Activated naive CD4-positive, alpha-beta T cell treated with anti-CD3 and anti-CD28 coated beads for 36 hours (primary cell): ENCODE measurements at places on chromosomes 3 and 15. TPM values are rescaled to one million over a fixed set of nuclear protein-coding genes. Genes with fewer than 3 reads are reported as not detected.
A peak's percentile ranks its signal among the peaks of the same experiment; 100 is the strongest.

The SH2D7 gene
- not detected for total RNA-seq

The MEX3B gene
- 0.84 TPM for total RNA-seq

The NR1I2 gene
- total RNA-seq, result 0.88 TPM

The VEPH1 gene
- total RNA-seq, result not detected

The DPH6 gene
- total RNA-seq, result 20.0 TPM

The CLSTN2 gene
- not detected for total RNA-seq

The ATG3 gene
- 49.2 TPM for total RNA-seq

The LRRC2 gene
- not detected for total RNA-seq

The GOLGA6D gene
- total RNA-seq, result not detected

GRCh38 chr3:133901083-133901482 is 5.4 kb upstream of the RAB6B start:
- no peaks in the 10 kb centered on the region for H3K36me3 ChIP-seq
- no peaks in the 10 kb centered on the region for H3K4me1 ChIP-seq
- H3K27me3 ChIP-seq, result peaks cover 22% of the 10 kb centered on the region
- no peak for DNase-seq
- no peak overlapping the region for H3K27ac ChIP-seq
- H3K4me3 ChIP-seq, result no peak overlapping the region

GRCh38 chr15:57477736-57478522 is 101.6 kb downstream of the CGNL1 start:
- H3K4me3 ChIP-seq, result no peak overlapping the region
- H3K27ac ChIP-seq, result no peak overlapping the region
- H3K27me3 ChIP-seq, result peaks cover 19% of the 10 kb centered on the region
- no peaks in the 10 kb centered on the region for H3K36me3 ChIP-seq
- DNase-seq, result no peak

DNA sequence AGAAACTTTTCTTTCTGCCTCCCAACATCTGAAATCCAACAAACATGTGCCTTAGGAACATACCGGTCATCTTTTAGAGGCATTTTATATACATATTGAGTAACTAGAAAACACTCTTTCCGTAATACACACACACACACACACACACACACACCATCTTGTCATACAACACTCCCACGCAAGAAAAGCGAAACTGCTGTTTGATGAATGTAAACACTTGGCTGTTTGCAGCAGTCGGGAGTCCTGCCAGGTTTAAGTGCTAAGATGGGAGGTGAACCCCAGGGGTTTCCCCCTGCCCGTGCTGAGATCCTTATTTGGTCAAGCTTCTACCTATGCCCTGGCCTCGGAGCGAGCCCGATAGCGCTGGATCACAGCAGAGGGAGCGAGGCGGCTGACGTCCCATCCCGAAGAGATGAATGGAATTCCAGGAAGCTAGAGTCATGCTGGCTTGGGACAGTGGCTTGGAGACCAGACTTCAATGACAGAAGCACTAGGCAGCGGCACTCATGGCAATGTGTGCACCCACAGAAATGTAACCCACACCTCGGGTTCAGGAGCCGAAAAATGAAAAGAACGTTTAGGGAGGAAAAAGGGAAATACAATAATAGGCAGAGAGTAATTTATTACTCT is 1.3 kb upstream of the THBS1 start:
- peaks cover 9% of the 10 kb centered on the region for H3K4me1 ChIP-seq
- H3K27ac ChIP-seq, result no peak overlapping the region
- peaks cover 50% of the 10 kb centered on the region for H3K27me3 ChIP-seq
- no peak for DNase-seq
- no peaks in the 10 kb centered on the region for H3K36me3 ChIP-seq

GRCh38 chr3:162936706-162937105 is 1440.1 kb downstream of the OTOL1 start:
- no peaks in the 10 kb centered on the region for H3K36me3 ChIP-seq
- DNase-seq, result no peak
- H3K27ac ChIP-seq, result no peak overlapping the region
- H3K4me1 ChIP-seq, result no peaks in the 10 kb centered on the region

- DNase-seq, result peak; percentile 95
- H3K36me3 ChIP-seq, result peaks cover 30% of the 10 kb centered on the region
- H3K27ac ChIP-seq, result peak overlapping the region; percentile 99
- H3K27me3 ChIP-seq, result no peaks in the 10 kb centered on the region
Measured at GRCh38 chr15:31347067-31347975, 20.7 kb downstream of the KLF13 start.

DNA sequence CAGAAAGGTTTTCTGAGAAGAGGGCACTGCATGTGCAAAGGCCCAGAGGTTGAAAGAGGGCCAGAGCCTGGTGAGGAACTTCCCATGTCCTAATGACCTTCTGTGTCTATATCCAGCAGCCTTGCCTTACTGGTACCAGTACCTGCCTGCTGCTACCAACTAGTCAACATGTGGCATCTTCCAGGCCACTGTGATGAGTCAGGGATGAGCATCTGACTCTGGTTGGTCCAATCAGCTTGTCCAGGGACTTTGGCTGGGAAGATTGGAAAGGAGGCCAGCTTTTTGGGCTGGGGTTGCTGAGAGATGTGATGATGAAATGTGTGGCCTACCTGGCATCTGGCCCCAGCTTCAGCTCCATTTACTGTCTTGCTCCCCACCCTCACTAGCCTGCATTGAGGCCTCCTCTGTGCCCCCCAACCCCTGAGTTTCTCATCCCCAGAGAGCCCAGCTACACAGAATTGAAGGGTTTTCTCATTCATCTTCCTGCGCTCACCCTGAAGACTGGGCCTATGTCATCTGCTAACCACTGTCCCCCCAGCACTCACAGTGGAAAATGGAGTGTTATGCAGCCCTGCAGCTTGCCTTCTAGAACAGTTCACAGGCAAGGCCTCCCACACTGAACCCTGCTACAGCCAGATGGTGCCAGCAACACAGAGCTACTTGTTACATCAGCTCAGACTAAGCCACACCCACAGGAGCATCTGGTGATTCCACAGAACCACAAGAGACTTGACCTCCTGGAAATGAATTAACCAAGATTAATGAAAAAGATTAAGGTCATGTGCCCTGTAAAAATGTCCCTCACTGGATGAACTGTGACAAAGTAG is 1.3 kb upstream of the TWF2 start:
- H3K27me3 ChIP-seq, result no peaks in the 10 kb centered on the region
- peaks cover 43% of the 10 kb centered on the region for H3K36me3 ChIP-seq
- peak overlapping the region; percentile 92 for H3K4me3 ChIP-seq
- DNase-seq, result peak; percentile 87
- H3K27ac ChIP-seq, result peak overlapping the region; percentile 98
- peaks cover 79% of the 10 kb centered on the region for H3K4me1 ChIP-seq

DNA sequence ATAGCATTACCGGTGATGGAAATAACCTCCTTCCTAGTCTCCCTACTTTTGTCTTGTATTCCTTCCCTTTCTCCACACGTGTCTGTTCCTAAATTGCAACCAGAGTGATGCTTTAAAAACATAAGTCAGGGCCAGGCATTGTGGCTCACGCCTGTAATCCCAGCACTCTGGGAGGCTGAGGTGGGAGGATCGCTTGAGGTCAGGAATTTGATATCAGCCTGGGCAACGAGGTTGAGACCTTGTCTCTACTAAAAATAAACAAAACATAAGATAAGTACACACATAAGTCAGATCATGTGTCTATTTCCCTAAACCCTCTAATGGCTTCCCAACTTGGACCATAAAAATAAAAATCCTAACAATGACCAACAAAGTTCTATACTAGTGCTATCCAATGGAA is 18.4 kb downstream of the ARMC8 start:
- no peaks in the 10 kb centered on the region for H3K27me3 ChIP-seq
- no peak overlapping the region for H3K27ac ChIP-seq
- no peak overlapping the region for H3K4me3 ChIP-seq

GRCh38 chr15:76100361-76100760 is 40.6 kb downstream of the TMEM266 start:
- H3K27ac ChIP-seq, result no peak overlapping the region
- no peaks in the 10 kb centered on the region for H3K36me3 ChIP-seq
- DNase-seq, result no peak

DNA sequence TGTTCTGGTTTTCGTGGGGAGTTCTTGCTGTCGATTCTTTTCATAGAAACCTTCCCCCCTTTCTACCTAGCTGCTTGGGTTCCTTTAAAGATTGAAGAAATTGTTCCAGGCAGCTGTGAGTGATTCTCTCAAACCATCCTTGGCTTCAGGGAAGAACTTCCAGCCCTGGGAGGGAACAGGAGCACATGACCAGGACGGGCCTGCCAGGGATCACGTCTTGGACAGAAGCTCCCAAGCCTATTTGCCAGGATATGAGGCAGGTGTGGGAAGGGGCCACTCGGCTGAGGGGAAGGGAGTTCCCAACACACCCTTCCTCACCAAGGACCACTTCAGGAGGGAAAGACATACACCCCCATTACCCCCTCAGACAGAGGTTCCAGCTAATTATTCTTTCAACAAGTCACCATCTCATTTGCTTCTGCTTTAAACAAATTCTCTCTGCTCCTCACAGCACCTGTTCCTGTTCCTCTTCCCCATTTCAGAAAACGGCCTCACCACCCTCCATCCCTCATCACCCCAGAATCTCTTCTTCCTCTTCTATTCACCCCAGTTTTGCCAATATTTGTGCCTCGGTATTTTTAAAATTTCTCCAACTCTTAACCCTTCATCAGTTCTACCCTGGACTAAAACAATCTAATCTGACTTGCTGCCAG is 62.5 kb downstream of the WHAMM start:
- H3K4me1 ChIP-seq, result no peaks in the 10 kb centered on the region
- DNase-seq, result no peak
- no peaks in the 10 kb centered on the region for H3K36me3 ChIP-seq

- H3K4me3 ChIP-seq, result no peak overlapping the region
- no peak for DNase-seq
- H3K4me1 ChIP-seq, result peaks cover 1% of the 10 kb centered on the region
- H3K27ac ChIP-seq, result no peak overlapping the region
- H3K36me3 ChIP-seq, result no peaks in the 10 kb centered on the region
Measured at GRCh38 chr15:77791941-77792340, 159.2 kb upstream of the LINGO1 start.

GRCh38 chr3:140186421-140186920 is 251.5 kb downstream of the CLSTN2 start:
- H3K27me3 ChIP-seq, result peaks cover 4% of the 10 kb centered on the region
- no peaks in the 10 kb centered on the region for H3K4me1 ChIP-seq

- no peaks in the 10 kb centered on the region for H3K27me3 ChIP-seq
Measured at GRCh38 chr15:70200511-70201424, 103.1 kb upstream of the TLE3 start.

- H3K4me1 ChIP-seq, result no peaks in the 10 kb centered on the region
- H3K27ac ChIP-seq, result no peak overlapping the region
- H3K4me3 ChIP-seq, result no peak overlapping the region
- H3K36me3 ChIP-seq, result no peaks in the 10 kb centered on the region
- DNase-seq, result no peak
Measured at GRCh38 chr3:108528459-108529252, 18.3 kb upstream of the MYH15 start.

GRCh38 chr15:43808960-43809678 is 8.7 kb downstream of the HYPK start:
- H3K4me1 ChIP-seq, result peaks cover 7% of the 10 kb centered on the region
- peak overlapping the region; percentile 75 for H3K27ac ChIP-seq
- DNase-seq, result no peak
- no peak overlapping the region for H3K4me3 ChIP-seq
- no peaks in the 10 kb centered on the region for H3K27me3 ChIP-seq

DNA sequence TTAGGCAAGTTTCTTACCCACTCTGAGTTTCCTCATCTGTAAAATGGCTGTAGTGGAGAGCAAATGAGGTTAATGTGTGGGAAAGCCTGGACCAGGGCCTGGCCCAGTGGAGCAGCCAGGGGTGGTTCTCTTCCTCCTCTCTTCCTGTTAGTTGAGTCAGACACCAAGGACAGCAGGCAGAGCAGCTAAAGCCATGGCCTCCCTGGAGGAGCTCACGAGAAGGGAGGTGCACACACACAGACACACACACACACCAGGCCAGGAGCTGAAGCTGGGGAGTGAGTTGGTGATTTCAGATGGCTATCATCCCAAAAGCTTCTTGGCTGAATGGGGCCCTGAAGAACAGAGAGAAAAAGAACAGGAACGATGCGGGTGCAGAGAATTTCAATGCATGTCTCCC is 33.2 kb upstream of the TSPAN3 start:
- H3K4me3 ChIP-seq, result no peak overlapping the region
- DNase-seq, result no peak
- no peaks in the 10 kb centered on the region for H3K27me3 ChIP-seq
- no peaks in the 10 kb centered on the region for H3K36me3 ChIP-seq
- no peak overlapping the region for H3K27ac ChIP-seq

DNA sequence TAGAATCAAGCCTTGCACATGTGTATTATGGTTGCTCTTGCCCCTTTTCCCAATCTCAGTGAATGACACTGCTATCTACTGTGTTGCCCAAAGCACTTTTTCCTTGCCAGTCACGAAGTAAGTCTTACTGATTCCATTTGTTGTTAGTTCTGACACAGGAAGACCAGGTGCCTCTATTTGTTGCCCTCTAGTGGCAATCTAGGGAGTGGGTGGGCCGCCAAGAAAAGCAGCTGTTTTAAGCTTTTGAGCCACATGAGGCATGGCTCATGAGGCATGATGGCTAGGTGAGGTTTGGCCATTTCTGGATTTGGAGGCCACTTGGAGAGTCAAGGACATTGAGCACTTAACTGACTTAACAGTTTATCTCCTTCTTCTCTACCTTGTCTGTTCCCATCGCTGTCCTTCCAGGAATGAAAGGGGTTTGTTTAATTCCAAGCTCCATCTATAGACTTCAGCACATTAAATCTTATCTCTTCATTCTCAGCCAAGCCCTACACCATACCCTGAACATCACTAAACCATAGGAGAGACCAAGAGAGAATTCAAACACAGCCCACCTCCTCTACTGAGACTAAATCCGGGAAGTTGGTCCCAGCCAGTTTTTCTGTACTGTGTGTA is 103.1 kb downstream of the HCN4 start:
- H3K4me3 ChIP-seq, result no peak overlapping the region
- DNase-seq, result peak; percentile 75
- H3K4me1 ChIP-seq, result peaks cover 2% of the 10 kb centered on the region
- peaks cover 4% of the 10 kb centered on the region for H3K36me3 ChIP-seq
- H3K27me3 ChIP-seq, result no peaks in the 10 kb centered on the region
- no peak overlapping the region for H3K27ac ChIP-seq

GRCh38 chr3:21390136-21390535 is 360.9 kb downstream of the ZNF385D start:
- H3K27me3 ChIP-seq, result no peaks in the 10 kb centered on the region
- no peak overlapping the region for H3K4me3 ChIP-seq

DNA sequence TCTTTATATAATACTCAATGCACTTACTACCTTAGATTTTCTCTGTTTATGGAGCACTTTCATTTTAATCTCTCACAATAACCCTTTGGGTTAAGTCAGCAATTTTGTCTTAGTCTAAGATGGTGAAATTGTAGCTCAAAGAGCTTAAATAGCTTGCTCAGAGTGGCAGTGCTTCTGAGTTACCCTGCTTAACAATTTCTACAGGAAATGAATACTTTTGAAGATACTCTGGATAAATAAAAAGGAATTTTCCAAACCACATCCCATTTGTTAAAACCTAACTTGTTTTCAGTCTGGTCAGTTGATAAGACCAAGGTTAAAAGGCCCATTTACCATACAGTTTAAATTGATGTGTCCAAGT is 37.2 kb downstream of the HMG20A start:
- H3K27me3 ChIP-seq, result no peaks in the 10 kb centered on the region
- H3K4me3 ChIP-seq, result no peak overlapping the region
- no peak overlapping the region for H3K27ac ChIP-seq

GRCh38 chr15:89105147-89105546 is 16.9 kb downstream of the ABHD2 start:
- H3K4me3 ChIP-seq, result no peak overlapping the region
- no peak for DNase-seq
- no peaks in the 10 kb centered on the region for H3K27me3 ChIP-seq

- no peak overlapping the region for H3K4me3 ChIP-seq
- H3K4me1 ChIP-seq, result no peaks in the 10 kb centered on the region
- H3K36me3 ChIP-seq, result no peaks in the 10 kb centered on the region
- DNase-seq, result no peak
- H3K27me3 ChIP-seq, result peaks cover 8% of the 10 kb centered on the region
Measured at GRCh38 chr3:54845551-54845950, 82.3 kb downstream of the LRTM1 start.
